ENCODE measurements at places on chromosomes 3 and 15.
A peak's percentile ranks its signal among the peaks of the same experiment; 100 is the strongest.

DNA sequence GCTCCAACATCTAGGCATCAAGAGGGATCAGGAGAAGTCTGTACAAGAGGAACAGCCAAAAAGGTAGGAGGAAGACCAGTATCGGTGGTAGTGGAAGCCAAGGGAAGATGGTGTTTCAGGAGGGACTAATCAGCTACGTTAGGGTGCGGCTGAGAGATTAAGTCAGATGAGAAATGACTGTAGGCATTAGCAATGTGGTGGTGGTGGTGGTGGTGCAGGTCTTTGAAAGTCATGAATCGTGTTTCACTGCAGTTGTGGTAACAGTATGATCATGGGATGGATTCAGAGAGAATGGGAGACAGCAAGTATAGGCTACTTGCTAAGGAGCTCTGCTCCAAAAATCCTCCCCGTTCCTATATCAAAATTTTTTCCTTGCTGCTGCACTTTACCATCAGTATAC, 35.5 kb downstream of the ASTE1 start:
- DNase-seq, result no peak

DNA sequence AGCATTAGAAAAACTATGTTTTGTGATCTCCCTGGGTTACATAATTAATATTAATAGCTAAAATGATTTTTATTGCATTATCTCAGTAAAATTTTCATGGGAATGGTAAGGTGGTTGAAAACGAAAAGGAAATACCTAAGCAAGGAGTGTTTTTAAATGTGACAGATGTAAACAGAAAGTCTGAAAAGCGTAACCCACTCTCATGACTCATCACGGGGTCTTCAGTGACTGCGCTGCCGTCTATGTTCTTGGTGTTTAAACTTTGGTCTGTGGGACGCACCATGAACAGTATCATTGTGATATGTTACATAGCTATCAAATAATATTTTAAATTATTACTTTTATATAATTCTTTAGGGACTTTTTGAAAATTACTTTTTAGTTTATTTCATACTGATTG, 19.8 kb downstream of the LRCH3 start:
- DNase-seq, result no peak

DNA sequence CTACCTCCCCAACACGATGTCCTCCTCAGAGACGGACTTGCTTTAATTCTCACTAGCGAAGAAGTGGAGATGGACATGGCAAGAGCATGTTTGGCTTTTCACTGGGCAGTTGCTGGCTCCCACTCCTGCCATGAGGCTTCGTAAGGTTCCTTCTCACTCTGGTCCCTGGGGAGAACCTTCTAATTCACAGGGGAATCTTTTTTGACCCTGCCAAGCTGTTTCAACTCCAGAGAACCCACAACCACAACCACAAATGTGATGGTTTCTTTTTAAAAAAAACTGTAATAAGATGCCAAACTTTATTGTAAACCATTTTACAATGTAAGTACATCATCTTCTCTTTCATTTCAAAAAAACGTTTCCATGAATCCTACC, 1.6 kb upstream of the MUSTN1 start:
- DNase-seq, result no peak

GRCh38 chr15:69661446-69661845, 208.8 kb downstream of the RPLP1 start:
- DNase-seq, result no peak

- DNase-seq, result no peak
Measured at GRCh38 chr3:39255503-39256325, 24.1 kb downstream of the CX3CR1 start.

DNA sequence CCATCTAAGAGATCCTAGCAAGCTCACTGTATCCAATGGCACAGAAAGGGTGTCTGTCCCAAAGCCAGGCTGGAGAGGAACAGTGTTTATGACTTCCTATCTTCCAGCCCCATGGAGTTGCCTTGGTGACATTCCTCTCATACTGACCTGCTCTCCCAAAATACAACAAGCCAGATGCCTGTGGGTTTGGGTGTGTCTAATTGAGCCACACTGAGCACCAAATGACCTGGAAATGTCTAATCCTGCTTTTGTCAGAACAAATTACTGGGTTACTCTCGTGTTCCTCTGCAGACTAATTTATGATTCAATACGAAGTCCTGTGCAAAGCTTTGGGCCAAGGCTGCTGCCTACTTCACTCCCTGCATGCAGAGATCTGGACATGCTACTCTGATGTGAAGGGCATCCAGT, 98.1 kb upstream of the STRIT1 start:
- peak; percentile 7 for DNase-seq

DNA sequence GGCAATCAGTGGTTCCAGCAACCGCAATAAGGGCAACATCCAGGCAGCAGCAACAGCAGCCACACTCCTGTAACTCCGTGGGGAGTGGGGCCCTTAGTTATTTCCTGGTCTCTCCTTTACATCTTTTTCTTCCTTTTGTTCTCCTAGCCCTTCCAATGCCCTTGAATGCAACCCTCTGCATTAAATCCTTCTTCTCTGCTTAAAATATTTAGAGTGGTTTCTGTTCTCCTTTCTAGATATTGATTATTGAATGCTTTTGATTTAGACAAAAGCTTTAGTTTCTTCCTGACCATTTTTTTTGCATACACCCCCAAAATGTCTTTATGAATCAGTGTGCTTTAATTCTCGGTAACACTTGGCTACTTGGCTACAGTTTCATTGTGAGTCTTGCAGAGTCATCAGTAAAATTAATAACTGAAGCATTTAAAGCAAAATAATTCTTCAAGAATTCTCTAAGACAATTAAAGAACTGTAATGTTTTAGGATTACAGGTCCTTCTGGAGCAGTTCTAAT, 586.1 kb downstream of the MECOM start:
- no peak for DNase-seq

DNA sequence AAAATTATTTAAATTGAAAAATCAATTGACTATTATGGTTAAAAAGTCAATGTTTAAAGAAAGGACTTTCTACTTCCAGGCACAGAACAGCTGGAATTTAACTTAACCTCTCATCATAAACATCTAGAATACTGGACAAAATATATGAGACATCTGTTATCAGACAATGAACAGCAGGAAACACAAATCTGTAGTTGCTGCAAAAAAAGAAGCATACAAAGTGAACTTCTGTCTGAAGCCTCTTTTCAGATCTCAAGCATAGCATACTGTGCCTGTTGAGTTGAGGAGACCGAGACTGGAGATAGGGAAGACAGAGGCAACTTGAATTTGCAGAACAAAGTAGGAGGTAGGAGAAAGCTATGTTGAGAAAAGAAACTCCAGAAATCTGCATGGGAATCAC, 140.0 kb upstream of the CBLB start:
- no peak for DNase-seq

DNA sequence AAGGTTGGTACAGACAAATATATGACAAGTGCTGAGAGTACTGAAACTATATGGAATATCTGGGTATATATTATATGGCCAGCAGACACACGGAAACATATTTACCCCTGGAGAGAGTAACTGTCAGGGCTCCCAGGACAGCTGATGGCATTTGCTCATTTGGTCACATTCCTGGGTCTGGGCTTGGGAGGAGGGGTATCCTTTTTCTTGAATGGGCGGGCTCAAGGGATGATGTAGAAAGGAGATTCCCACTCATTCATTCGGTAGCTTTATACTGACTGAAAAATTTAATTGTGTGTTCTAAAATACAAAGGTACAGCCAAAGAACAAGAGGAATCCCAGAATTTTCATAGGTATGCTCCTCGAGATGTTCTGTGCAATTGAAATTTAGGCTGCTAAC, 131.0 kb downstream of the KCNAB1 start:
- peak; percentile 41 for DNase-seq

DNA sequence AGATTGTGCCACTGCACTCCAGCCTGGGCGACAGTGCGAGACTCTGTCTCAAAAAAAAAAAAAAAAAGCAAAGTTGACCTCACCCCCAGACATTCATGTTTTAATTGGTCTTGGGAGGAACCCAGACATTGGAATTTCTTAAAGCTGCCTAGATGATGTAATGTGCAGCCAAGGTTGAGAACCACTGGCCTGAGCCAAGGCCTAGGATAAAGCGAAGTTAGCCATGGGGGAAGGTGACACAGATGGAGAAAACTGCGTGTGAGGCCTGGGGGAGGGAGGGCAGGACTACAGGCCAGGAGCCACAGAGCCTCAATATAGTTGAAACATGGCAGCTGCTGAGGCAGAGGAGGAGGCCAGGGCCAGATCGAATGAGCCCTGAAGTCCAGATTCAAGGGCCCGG, 21.0 kb downstream of the GLB1 start:
- DNase-seq, result no peak

DNA sequence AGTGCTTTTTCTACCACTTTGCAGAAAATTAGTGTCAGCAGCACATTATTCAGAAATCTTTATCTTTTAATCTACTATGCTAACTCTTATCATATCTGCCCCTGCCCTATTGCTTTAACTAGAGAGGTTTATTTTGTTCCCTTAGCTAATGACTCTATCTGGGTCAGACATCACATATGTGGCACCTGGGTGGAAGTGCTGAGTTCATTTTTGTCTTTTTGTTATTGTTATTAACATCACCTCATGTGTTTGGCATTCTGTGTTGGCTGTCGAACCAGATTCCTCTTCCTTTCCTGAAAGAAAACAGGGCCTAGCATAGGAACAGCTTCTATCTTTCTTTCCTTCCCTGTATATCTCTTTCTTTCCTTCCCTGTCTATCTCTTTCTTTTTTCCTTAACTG, 100.7 kb downstream of the RBMS3 start:
- no peak for DNase-seq

DNA sequence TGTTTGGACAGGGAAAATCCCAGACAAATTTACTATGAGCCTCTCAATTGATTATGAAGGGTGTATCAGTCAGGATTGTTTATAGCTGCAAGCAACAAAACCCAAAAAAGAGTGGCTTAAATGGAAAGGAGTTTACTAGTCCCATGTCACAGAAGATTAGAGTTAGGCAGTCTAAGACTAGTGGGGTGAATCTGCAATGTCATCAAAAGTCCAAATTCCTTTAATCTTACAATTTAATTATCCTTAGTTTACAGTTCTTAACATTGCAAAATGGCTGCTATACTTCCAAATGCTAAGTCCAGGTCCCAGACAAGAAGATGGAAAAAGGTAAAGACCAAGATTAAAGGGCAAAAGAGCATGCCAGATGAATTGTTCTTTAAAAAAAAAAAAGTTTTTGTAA, 143.6 kb downstream of the CD47 start:
- no peak for DNase-seq

GRCh38 chr3:154625756-154626155, 195.8 kb upstream of the GPR149 start:
- no peak for DNase-seq

DNA sequence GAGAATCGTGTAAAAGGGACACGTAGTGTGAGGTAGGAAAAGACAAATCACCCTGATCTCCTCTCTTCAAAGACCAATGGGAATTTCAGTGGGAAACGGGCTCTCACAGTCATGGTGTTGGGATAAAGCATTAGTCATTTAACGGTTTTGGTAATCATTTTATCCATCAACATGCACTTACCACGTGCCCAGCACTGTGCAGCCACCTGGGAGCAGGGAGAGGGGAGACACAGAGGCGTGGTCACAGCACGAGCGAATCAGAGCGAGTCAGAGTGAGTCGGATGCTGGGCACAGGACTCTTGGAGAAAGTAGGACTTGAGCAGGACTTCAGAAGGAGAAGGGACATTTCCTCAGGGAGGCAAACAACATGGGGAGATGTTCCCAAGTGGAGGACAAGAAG, 130.8 kb downstream of the MINAR1 start:
- no peak for DNase-seq

DNA sequence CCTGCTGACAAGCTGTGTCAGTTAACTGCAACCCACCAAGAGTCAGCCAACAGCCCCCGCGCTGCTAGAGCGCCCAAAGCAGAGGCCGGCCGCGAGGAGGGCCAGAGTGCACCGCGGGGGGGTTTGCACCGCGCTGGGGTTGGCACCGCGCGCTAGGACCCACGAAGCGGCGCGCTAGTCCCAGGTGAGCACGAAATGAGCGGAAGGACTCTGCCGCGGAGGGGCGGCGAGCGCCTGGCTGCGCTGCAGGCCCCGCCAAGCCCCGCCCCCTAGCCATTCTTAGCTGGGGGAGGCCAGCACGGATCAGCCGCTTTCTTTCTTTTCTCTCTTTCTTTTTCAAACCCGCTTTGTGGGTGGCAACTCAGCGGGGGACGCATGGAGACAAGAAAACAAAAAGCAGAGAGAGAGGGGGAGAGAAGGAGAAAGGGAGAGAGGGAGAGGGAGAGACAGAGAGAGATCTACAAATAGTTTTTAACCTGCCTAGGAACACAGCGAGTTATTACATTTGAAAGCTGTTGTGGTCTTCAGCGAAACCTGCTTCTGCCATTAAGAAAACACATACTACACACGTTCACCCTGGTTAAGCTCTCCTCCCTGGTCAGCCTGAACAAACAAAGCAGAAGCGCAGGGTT, 6.9 kb upstream of the FOXB1 start:
- DNase-seq, result peak; percentile 98

GRCh38 chr15:71654720-71655174, 155.6 kb upstream of the NR2E3 start:
- no peak for DNase-seq

Measured in GM23338 (cell line).